Activated CD4-positive, alpha-beta T cell treated with anti-CD3 and anti-CD28 coated beads, Interleukin-2, amount 50 U/mL, for 4 hours (primary cell): ENCODE measurements at places on chromosomes 3 and 15.
A peak's percentile ranks its signal among the peaks of the same experiment; 100 is the strongest.

- DNase-seq = no peak
Observed at GRCh38 chr15:101053261-101053660, 134.1 kb downstream of the LRRK1 start.

DNA sequence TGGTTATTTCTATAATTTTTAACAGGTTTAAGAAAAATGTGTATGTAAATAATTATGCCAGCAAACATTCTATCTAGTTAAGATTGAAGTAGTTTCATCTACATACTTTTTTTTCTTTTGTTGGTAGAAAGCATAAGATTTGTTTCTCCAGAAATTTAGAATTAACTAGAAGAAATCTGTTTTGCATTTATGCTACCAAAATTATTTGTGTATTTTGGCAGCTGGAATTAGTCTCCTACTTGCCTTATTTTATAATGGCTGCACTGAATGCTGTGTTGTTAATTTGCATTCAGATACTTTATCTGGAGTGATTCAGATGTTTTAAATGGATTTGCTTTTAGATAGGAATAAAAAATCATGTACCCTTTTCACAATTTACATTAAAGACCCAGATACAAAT lies 100.2 kb upstream of the NAALADL2 start:
- no peak for DNase-seq

DNA sequence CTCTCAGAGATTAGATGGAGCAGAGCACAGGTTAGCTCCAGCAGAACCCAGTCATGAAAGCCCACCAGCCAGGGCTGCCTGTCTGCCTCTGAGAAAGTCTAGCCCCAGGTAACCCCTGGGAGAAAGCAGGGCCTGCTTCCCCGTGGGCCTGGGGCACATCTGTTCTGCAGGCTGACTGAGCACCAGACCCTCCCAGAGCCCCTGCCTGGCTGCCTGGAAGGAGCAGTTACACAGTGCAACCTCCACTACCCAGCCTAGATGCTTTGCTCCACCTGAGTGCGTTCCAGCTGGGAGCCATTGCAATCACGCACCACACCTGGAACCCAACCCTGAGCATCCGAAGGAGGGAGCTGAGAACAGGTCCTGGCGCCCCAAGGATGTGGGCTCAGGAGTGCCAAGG lies 24.7 kb upstream of the OR5K4 start:
- no peak for DNase-seq

GRCh38 chr3:55795296-55795695 lies 308.2 kb upstream of the WNT5A start:
- DNase-seq = no peak

GRCh38 chr3:30286007-30286669 lies 320.3 kb upstream of the TGFBR2 start:
- DNase-seq = no peak

DNA sequence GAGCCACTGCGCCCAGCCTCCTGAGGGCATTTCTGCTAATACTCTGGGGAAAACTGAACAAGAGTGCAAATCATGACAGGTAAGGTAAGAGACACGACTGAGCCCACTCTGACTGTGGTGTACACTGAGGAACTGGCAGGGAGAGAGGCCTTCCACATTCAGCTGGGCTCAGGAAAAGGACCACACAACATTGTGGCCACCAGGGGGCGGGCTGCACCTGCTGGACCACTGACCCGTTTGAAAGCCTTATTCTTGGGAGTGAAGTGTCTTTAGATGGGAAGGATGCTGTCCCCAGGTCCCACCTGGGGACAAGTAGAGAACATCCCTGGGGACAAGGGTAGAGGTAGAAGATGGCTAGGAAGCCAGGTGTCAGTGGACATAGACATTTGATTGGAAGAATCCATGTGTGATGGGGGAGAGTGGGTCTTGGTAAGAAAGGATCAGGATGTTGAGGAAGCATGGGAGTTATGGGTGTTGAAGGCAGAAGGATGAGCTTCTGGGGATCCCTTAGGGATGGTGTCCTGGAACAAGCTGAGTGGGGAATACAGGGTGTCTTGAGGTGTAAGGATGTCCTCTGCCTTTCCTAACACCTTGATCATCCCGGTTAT lies 6.2 kb upstream of the CTDSPL start:
- peak; percentile 72 for DNase-seq

DNA sequence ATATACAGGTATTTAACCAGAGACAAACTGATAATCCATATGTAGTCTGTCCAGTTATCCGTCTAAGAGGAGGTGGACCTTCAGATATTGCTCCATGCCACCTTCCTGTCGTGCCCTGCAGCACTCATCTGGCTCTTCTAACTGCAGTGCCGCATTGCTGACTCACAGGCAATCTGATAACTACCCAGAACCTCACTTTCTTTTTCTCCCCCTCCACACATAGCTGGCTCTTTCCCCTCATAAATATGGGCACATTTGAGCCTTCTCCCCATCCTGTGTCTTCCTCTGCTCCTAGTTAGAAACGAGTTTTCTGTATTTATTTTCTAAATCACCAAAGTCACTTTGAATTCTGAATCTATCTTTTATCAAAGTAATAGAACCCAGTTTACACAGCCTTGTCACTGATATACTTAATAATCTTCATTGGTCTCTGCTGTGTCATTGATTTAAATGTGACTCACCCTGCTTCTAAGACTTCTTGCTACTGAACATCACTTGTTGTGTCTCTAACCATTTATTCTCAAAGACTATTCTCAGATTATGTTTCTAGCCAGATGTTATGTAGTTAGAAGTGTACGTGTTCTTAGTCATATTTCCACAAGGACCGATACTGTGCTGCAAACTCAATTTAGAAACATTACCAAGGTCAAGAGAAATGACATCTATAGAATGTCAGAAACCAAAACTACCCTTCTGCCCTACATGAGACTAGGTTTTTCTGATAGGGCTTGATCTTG lies 17.4 kb upstream of the KCNMB2 start:
- no peak for DNase-seq

DNA sequence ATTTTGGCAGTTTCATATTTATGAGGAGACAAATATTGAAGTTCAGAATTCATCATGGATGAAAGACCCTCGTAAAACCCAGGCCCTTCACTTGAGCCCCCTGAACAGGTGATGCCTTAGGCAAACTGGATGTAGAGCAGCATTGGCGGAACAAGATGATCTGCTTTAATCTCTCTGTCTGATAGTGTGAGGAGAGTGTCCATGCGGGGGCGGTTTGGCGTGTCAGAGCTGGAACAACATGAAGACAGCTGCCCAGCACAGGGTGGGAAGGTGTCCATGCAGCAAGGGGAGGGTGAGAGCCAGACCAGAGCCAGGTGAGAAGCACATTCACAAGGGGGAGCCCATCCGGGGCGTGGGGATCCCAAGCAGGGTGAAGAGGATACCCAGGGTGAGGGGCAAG lies 31.8 kb upstream of the ANP32A start:
- no peak for DNase-seq

DNA sequence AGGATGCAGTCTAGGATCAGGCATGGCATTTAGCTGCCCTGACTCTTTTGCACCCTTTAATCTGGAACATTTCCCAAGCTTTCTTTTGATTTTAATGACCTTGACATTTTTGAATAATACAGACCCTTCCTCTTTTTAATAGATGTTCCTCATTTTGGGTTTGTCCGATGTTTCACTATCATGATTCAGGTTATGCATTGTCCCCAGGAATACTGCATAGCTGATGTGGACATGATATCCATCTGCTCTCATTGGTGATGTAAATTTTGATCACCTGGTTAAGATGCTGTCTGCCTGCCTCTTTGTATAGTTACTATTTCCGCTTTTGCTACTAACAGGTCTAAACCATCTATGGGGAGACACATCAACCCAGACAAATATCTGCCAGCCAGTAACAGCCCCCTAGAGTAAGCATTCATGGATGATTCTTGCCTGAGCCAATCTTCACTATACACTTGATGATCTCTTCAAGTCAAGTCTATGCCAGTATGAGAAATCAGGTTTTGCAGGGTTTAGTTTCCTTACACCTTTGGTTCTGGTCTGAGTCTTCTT lies 50.6 kb upstream of the ULK4 start:
- DNase-seq = no peak

DNA sequence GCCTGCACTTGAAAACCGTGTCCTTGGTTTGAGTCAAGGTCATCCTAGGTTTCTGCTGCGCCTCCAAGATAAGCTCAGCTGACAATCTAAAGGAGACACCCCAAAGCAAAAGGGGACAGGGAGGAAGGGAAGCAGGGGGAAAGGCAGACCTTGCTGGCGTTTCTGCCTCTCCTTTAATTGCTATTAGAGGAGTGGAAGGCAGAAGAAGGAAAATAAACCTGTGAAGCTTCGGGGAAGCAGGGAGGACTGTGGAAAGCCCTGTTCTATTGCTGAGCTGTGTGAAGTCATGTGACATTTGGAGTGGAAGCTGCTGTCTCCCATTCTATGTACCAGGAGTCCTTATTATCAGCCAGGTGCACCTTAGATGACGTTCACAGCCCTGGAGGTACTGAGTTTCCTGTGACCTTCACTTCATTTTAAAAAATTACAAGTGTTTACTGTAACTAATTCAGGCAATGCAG lies 21.5 kb upstream of the CHD2 start:
- DNase-seq = no peak

- no peak for DNase-seq
Observed at GRCh38 chr15:90837094-90837493, 31.3 kb upstream of the FURIN start.

DNA sequence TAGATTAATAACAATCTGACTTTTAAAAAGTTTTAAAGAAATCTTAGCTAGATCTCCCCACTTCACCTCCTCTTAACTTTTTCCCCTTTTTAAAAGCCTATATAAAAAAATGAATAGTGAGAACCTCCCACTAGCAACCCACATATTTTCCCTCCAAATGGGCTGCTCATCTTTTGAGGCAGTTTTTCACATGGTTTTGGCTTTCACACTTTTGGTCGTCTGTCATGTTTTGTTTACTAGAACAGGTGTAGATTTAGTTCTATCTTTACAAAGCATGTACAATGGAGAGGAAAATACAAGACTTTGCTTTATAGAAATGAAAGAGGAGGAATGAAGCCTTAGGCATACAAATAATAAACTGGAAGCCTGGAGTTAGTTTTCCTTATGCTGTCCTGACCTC lies 126.7 kb upstream of the EOMES start:
- no peak for DNase-seq

DNA sequence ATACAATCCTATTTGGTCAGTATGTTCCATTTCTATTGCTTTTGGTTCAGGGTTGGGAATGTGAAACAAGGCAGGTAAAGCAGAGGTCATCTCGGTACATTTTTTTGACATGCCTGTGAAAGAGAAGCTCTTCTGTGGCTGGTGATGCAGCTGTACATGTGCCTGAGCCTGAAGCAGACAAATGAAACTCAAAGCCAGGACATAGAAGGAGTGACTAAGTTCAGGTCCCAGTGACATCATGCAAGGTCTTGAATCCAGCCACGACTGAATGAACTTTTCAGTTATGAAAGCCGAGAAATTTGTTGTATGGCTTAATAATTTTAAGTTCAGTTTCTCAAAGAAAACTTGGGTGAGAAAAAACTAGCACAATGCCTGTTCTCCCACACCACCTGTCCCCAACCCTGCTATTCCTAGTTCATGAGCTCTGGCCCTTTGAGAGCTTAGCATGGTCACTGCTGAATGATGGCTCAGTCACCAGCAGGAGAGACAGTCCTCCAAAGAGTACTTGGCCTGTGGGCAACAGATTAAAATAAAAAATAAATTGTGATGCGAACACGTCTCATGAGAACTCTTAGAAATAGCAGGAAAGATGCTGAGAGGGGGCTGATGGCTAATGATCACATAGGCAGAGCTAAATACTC lies 600.2 kb upstream of the GRM7 start:
- DNase-seq = no peak

GRCh38 chr3:11944052-11944673 lies 60.0 kb upstream of the SYN2 start:
- no peak for DNase-seq

DNA sequence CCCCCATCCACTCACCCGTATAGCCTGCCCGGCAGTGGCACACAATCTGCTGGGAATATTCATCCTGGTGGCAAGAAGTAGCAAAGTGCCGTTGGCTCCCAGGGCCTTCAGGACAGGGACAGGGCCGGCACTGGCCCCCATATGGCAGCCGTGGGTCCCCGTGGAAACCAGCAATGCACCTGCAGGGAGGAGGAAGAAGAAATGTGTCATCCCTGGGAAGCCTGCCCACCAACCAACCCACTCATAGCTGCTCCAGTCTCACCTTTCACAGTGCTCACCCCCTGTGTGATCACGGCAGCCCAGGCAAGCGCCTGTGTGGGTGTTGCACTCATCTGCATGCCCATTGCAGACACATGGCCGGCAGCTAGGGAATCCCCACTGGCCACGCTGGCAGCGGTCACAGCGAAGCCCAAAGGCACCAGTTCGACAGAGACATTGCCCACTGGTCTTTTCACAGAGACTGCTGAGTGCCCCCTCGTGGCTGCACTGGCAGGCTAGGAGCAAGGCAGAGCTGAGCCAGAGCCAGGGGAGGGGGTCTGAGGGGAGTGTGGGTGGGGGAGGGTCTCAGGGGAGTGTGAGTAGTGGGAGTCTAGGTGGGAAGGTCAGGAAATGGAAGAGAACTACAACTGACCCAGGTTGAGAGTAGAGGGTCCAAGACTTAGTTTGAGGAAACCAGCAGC lies 4.5 kb upstream of the USP19 start:
- no peak for DNase-seq

DNA sequence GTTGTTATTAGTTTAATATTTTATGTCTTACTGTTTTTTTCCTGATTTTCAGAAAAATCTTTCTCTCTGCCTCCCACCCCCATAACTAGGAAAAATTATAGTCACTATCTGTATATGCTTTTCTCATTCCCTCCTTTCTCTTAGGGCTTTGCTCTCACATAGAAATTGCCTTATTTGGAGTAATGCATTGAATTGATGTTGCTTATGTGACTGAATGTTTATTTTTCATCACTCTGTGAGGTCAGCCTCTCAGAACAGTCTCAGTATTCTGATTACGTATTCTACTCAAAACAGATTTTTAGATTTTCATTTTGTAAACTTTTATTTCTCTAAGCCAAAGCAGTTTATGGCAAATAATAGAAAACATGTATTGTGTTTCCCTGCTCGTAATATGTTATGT lies 121.0 kb downstream of the SLMAP start:
- no peak for DNase-seq

GRCh38 chr15:70723122-70723422 lies 40.3 kb downstream of the UACA start:
- no peak for DNase-seq

DNA sequence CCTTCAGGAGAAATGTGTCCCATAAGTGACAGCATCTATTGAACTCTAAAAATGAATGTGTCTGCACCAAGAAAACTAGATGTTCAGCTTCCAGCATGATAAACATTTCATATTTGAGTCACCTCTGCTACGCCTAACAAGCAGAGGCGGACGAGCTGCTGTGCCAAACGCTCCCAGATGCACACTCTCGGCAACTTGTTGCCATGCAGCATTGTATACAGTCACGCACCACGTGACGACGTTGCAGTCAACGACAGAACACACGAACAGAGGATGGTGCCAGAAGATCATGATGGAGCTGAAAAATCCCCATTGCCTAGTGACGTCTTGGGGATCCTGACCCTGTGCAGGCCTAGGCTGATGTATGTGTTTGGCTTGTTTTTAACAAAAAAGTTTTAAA lies 137.5 kb downstream of the XXYLT1 start:
- peak; percentile 39 for DNase-seq
